AG04449 (cell line): ENCODE measurements at places on chromosomes 11 and 22.

DNA sequence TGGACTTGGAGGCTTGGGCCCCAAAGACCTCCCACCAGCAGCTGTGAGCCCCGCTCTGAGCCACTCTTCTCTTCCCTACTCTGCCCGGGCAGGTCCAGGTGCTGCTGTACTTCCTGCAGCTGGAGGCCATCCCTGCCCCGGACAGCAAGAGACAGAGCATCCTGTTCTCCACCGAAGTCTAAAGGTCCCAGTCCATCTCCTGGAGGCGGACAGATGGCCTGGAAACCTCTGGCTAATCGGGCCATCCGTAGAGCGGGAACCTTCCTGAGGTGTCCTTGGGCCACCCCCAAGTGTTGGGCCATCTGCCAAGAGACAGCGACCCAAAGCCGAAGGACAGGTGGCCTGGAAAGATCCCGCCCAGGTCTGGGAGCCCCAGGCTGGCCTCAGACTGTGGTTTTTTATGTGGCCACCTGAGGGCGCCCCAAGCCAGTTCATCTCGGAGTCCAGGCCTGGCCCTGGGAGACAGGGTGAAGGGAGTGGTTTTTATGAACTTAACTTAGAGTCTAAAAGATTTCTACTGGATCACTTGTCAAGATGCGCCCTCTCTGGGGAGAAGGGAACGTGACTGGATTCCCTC, 135.1 kb downstream of the BCR start:
- no peak for DNase-seq

DNA sequence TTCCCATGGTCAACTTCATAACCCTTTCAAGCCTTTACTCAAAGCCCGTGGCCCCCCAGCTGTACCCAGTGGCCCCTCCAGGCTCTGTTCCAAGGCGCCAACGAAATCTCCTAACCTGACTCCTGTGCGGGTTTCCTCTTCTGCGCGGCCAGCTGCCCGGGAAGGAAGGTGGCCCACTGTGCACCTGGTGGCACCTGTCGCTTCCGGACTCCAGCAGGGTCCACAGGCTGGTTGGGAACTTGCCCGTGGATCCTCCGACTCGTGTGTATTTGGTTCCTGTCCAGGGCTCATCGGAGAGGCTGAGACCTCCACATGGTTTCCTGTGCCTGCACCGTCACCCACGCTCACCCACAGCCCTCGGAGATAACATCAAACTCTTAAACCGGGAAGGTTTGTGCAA, 335.4 kb downstream of the BRD1 start:
- DNase-seq: no peak

DNA sequence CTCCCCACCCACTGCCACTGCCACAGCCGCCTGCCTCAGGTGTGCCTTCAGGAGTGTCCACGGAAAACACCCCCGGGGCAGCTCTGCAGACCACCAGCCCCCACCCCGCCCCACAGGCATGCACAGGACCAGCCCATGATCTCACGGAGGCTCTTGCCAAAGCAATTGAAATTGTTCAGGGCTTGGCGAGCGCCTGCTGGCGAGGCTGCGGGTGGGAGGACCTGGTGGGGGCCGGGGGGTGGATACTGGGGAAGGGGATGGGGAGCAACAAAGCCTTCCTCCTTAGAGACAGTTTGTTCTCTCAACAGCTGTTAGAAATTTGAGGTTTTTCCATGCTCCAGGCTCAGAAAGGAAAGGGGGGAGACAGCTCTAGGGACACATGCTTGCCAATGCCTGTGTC, 274.7 kb downstream of the MN1 start:
- DNase-seq: no peak

DNA sequence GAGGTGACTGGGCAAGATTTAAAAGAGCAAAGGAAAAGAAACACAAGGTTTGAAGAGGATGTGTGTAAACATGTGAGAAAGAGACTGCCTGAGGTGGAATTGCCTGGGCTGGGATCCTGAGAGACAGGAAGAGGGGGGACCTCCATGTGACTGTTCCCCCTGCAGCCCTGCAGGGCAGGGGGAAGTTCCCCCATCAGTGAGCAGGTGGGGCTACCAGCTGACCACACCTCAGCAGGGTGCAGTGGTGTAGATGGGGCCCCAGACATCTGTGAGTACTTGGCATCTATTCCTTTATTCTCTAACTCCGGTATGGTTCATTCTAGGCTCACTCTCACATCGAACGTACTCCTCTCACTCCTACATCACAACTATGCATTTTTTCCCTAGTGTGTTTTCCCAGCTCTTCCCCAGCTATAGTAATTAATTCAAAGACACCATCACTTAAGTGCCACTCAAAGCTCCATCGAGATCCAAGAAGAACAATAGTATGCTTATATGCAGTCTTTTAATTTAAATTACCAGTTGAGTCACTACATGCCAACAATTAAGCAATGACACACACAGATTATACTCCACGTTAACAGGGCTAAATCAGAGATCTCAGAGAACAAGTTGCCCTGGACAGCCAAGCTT, 42.7 kb downstream of the LGR4 start:
- DNase-seq: no peak

DNA sequence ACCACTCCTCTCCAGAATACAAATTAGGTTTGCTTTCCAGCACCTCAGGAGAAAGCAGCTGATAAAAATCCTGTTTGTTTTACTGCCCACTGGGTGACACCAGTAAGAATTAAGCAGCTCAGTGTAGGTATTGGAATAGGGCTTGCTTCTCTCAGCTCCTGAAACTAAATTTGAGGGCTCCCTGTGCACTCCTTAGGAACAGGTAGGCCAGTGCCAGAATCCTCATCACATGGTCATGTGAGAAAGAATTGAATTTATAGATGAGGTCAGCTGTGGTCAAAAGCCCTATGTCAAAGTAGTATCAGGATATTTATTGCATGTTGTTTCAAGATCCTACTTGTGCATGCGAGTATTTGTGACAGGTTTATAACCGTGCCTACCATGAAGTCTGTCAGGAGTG, 1.0 kb downstream of the PRSS23 start:
- no peak for DNase-seq

- no peak for DNase-seq
Observed at GRCh38 chr11:95149651-95150364, 60.2 kb downstream of the ENDOD1 start.

DNA sequence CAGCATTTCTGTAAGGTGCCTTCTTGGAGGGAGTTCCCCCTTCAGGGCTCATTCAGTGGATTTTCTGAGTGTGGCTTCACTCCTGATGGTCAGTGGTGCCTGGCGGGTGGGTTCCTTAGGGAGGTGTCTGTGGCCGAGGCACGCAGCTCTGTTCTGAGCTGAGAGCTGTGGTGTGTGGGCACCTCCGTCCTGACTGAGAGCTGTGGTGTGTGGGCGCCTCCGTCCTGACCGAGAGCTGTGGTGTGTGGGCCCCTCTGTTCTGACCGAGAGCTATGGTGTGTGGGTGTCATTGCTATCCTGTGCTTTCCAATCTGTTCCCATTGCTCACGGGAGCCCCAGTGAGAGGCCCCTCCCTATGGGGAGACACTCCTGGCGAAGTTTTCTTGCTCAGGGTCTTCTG, 39.8 kb downstream of the MUC6 start:
- no peak for DNase-seq

DNA sequence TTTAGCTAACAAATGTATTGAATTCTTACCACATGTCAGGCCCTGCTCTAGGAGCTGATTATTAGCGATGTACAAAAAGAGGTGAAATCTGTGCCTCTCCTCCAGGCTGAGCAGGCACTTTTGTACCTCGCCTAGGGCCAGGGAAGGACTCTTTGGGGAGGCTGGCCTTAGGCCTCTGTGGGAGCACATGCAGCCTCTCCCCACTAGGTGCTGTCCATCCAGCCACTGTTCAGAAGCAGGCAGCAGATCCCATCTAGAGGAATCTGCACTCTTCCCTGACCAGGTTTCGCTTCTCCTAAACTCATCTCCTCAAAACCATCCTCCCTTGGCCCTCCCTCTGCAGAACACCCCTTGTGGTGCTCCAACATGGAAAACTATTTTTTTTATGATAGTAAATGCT, 51.9 kb upstream of the WT1 start:
- no peak for DNase-seq

- DNase-seq: no peak
Observed at GRCh38 chr11:129075757-129076156, 116.4 kb downstream of the ARHGAP32 start.

DNA sequence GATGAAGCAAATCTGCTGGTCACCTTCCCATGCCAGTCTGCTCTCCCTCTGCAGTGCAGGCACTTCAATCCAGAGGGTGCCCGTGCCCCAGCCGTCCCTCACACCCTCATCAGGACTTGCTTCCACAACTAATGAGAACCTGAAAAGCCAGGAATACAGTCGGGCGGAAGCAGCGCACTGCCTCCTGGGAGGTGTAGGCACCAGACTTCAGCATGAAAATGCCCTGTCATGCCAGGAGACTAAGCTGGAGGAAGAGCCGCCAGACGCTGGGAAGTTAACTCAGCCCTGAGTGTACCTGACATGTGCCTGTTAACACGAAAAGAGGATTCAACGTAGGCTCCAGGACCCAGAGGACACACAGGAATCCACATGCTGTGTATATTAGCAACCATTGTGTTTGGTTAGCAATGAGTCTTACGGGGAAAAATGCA, 40.1 kb upstream of the FLI1 start:
- DNase-seq: peak; percentile 51

GRCh38 chr11:14059491-14059890, 97.0 kb downstream of the SPON1 start:
- DNase-seq: no peak

- no peak for DNase-seq
Observed at GRCh38 chr11:126499131-126499752, 143.8 kb downstream of the ST3GAL4 start.

- no peak for DNase-seq
Observed at GRCh38 chr11:14413307-14414069, 54.5 kb upstream of the RRAS2 start.

DNA sequence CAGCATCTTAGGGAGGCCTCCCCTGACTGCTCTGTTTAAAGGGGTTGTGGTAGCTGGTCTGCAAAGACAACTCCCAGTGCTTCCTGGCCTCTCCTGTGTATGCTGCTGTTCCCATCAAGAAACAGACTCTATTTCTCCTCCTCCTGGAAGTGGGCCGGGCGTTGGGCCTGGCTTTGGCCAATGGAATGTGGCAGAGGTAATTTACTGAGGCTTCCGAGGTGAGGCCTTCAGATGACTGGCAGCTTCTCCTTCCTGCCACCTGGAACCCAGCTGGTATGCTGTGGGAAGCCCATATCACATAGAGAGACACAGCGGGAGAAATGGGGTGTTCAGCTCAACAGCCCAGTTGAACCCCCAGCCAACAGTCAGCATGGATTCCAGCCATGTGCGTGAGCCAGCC, 25.1 kb upstream of the EIF3D start:
- DNase-seq: no peak

DNA sequence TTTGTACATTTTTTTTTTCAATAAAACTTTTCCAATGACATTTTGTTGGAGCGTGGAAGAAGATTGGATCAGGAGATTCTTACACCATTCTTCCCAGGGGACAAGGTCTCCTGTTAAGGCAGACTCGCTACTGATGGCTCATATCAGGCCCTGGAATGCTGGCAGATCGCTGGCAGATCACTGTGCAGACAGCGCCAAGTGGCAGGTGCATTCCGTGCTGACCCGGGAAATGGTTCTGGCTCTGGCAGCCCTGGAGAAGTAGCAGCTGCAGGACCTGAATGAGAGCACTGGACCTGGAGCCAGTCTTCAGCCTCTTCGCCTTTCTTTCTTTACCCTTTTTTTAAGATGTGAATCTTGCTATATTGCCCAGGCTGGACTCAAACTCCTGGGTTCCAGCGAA, 10.7 kb downstream of the SERPINH1 start:
- no peak for DNase-seq

- DNase-seq: no peak
Observed at GRCh38 chr22:40041366-40042137, 46.8 kb downstream of the FAM83F start.

- DNase-seq: no peak
Observed at GRCh38 chr11:56848141-56848809, 99.8 kb upstream of the OR9G4 start.

DNA sequence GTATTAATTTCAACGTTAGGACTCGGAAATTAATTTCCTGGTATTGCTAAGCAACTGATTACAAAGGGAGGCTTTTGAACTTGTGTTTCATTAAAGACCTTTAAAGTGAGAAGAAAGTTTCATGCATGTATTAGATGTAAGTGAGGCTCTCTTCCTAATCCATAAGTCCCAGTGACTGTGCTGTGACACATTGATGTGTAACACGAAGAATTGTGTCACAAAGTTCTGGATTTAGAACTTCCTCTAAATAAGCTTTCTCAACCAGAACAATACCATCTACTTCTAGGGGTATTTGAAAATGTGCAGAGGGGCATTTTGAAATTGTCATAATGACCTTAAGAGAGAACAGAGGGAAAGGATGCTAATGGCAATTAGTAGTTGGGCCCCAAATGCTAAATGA, 14.4 kb downstream of the DCUN1D5 start:
- no peak for DNase-seq

DNA sequence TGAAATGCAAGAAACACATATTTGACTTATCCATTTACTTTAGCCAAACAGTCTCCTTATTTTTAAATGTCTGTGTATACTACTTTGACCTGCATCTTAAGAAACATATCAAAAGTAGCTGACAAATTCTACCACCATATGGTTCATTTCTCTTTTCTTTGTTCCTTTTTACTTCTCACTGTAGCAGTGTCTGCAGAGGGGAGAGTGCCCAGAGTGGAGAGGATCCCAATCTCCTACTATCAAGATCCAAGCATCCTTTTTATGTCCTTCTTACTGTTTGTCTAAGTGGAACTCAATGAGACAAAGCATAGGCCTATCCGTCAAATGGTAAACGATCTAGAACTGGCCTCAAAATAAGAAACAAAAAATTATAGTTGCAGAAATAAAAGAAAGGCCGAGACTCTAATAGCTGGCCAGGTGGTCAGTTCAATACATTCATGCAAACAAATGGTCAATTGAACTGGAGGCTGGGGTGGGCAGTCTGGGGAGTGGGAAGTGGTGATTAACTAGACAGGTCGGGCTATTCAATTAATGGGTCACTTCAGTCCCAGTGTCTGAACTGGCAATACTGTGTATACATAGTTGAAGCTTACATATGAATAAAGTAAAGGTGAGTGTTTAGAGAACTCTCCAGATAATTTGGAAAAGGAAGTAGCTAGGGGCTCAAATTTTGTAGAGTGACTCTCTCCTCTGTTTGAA, 149.1 kb downstream of the MAML2 start:
- DNase-seq: no peak

DNA sequence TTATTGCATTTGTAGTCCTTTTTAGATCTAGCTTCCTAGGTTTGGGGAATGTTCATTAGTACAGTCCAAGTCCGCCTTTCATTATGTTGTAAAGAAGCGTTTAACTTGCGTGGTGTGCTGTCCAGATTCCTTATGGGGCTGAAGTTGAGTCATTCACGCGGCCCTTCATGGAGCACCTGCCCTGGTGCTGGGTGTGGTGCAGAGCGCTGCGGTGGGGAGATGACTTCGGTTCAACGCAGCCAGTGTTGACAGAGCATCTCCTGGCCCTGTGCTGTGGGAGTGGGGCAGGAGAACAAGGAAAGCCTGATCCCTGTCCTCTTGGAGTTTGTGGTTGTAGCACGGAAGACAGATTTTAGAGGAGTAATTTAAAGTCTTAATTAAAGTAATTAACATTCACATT, 152.0 kb downstream of the TBC1D22A start:
- DNase-seq: no peak

- DNase-seq: no peak
Observed at GRCh38 chr11:117909611-117910382, 19.4 kb downstream of the TMPRSS13 start.

- peak; percentile 77 for DNase-seq
Observed at GRCh38 chr11:62553080-62553838, 6.7 kb upstream of the AHNAK start.

GRCh38 chr22:30457981-30458380, 13.8 kb downstream of the SEC14L3 start:
- no peak for DNase-seq

GRCh38 chr22:35258191-35258988, 1.1 kb downstream of the HMGXB4 start:
- no peak for DNase-seq
